AG08395 (cell line): ENCODE measurements at places on chromosomes 5 and 9.

- no peak for DNase-seq
These were observed 60.1 kb upstream of the ARAP3 start for GRCh38 chr5:141742144-141742543.

DNA sequence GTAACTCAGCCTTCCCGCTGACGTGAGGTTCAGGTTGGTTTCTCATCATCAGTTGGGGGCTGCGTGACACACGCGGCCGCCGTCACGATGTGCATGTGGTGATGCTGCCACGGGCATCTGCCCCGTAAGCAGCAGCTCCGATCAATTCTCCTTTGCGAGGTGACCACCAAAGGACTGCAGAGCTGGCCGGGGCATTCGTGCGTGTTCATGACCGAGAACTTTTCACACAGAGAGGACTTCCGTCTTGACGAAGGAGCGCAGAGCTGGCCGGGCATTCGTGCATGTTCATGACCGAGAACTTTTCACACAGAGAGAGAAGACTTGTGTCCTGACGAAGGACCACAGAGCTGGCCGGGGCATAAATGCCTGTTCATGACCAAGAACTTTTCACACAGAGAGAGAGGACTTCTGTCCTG is 3.8 kb upstream of the LCN1 start:
- no peak for DNase-seq

- no peak for DNase-seq
These were observed 21.7 kb upstream of the C5orf47 start for GRCh38 chr5:173967241-173967640.

DNA sequence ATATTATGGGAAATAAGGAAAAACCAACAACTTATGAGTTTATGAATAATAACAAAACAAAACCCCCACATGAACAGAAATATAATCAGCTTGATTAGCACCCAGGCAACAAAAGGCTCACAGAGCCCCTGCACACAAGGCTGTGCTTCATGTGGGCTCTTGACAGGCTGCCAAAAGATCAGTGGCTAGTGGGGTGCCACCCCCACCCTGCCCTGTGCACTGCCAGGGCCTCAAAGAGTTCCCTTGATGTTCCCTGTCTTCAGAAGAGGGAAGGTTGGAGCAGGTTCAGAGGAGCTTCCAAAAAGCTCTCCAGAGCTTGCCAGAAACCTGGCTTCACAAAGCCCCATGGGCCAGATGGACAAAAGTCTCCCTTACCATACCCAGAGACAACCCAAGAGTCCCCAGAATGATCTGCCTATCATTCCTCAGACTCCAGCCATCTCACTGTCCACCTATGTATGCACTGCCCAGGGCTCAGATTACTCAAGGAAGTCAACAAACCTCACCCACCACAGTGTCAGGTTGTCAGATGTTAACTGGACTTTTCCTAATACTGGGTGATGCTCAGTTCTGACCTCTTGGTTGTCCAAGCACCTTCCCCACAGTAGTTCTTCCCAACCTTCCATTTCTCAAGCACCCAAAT is 87.5 kb downstream of the SIL1 start:
- no peak for DNase-seq

DNA sequence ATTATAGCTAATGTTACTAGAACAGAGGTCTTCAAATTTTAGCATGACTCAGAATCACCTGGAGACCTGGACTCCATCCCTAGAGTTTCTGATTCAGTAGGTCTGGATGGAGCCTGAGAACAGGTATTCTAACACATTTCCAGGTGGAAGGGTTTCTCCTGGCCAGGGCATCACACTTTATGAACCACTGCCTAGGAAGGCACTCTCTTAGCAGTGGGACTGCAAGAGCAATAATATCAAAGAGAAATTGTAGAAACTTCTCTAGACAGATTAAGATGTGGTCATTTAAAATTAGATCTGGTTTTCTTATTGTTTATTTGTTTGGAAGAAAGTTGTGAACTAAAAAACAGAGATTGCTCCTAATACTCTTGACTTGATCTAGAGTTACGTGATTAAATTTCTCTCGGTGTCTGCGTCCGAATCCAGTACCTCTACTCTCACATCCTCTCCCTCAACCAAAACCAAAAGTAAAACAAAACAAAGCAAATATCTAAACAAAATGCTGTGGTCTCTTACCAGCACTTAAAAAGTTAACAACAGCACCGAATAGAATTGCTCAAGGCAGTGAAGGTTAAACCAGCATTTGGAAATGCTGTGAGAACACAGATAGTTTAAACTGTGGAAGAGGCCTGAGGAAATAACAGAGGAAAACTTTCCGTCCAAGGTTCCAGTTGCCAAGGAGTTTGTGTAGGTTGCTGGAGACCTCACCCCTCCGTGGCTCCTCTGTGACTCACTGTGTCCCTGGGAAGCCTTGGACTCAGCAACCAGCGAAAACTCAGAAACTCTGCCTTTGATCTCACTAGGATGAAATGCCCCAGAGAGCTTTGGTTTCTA is 193.4 kb downstream of the ARRDC3 start:
- DNase-seq: peak; percentile 82
